ENCODE measurements at places on chromosomes 7 and 10.

GRCh38 chr7:90347759-90348158 is 1.2 kb downstream of the GTPBP10 start:
- no peak for DNase-seq

DNA sequence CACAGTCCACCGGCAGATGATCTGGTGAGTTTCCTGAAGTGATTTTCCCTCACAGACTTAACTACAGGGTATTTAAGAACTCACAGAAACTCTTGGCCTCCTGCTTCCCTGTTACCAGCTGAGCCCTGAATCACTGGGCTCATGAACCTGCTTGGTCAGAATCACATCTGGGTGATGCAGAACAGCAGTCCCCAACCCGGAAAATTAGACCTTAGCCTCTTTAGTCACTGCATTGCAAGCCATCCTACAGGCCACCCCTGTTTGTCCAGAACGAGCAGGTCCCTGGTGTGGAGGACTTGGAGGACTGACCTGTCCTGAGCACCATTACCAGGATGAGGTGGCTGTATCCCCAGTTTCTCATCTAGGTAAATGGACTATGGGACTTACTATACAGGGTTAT is 539.2 kb downstream of the TNS3 start:
- no peak for DNase-seq

GRCh38 chr10:93313798-93314197 is 168.3 kb downstream of the MYOF start:
- no peak for DNase-seq

- DNase-seq: no peak
Observed at GRCh38 chr10:10792681-10793080, 225.0 kb upstream of the CELF2 start.

DNA sequence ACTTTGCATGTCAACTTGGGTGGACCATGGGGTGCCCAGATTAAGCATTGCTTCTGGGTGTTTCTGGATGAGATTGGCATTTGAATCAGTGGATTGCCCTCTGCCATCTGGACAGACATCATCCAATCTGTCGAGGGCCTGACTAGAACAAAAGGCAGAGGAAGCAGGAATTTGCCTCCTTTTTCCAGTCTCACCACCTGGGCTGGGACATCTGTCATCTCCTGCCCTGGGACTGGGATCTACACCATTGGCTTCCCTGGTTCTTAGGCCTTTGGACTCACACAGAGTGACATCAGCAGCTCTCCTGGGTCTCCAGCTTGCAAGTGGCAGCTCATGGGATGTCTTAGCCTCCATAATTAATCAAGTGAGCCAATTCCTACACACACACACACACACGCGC is 10.3 kb downstream of the SLC13A4 start:
- no peak for DNase-seq

DNA sequence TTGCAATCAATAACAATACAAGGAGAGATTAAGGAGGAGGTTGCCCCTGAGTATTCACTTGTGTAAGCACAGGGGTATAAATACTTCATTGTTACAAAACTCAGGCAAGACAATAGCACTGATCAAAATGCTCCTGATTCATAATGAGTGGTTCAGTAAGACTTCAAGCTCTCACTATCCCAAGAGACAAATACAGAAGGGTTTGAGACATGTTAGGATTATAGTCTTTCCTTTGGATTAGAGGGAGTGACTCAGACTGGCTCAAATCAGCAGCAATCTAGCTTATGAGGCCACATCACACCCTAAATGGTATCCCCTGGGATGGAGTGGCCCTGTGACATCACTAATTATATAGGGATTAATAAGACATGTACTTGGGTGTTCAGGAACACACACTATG is 167.2 kb upstream of the HGF start:
- no peak for DNase-seq

- no peak for DNase-seq
Observed at GRCh38 chr10:103620352-103620740, 126.8 kb downstream of the NEURL1 start.

DNA sequence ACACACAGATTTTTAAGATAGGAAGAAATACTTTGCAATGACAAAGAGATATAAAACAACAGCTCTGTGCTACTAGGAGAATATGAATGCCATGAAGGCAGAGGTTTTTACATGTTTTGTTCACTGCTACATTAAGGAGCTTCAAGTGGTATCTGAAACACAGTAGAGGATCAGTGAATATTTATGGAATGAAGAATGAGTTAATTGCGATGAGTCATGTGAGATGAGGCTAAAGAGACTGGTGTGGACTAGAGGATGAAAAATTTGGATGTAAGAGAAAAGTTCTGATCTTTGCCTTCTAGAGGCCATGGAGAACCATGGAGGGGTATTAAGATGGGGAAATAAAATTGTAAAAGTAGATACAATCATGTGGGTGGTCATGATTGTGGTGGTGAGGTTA is 434.2 kb downstream of the PHTF2 start:
- DNase-seq: no peak
